Muscle of back (tissue), 13 donors: ENCODE measurements at places on chromosomes 16 and 17. TPM values are rescaled to one million over a fixed set of nuclear protein-coding genes. Genes with fewer than 3 reads are reported as not detected.

DNA sequence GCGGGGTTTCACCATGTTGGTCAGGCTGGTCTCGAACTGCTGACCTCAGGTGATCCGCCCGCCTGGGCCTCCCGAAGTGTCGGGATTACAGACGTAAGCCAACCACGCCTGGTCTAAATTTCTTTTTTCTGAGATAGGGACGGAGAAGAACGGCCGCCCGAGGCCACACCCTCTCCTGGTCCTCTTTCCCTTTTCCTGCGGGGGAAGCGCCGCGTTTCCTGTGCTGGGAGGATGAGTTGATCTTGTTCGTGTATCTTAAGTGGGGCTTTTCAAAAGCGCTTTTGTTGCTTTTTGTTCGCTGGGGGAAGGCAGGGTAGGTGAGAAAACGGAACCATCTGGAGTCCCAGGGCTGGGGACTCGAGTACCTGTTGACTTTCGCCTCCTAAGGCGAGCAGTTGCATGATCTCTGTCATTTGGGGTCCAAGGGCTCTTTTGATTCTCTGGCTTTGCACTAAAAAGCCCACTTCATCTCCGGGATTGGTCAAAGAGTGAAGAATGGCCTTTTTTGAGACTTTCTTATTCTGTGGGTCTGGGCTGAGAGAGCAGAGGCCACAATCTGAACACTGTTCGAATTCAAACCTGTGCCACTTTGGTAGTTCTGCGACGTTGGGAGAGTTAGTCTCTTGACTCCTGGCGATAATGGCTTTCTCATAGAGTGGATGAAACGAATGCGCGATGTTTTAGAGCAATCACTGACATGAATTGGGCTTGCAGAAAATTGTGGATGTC, 1.3 kb downstream of the FUS start:
- no peak for DNase-seq

- DNase-seq: no peak
These were observed 163.8 kb upstream of the CACNG5 start for GRCh38 chr17:66671156-66671555.

DNA sequence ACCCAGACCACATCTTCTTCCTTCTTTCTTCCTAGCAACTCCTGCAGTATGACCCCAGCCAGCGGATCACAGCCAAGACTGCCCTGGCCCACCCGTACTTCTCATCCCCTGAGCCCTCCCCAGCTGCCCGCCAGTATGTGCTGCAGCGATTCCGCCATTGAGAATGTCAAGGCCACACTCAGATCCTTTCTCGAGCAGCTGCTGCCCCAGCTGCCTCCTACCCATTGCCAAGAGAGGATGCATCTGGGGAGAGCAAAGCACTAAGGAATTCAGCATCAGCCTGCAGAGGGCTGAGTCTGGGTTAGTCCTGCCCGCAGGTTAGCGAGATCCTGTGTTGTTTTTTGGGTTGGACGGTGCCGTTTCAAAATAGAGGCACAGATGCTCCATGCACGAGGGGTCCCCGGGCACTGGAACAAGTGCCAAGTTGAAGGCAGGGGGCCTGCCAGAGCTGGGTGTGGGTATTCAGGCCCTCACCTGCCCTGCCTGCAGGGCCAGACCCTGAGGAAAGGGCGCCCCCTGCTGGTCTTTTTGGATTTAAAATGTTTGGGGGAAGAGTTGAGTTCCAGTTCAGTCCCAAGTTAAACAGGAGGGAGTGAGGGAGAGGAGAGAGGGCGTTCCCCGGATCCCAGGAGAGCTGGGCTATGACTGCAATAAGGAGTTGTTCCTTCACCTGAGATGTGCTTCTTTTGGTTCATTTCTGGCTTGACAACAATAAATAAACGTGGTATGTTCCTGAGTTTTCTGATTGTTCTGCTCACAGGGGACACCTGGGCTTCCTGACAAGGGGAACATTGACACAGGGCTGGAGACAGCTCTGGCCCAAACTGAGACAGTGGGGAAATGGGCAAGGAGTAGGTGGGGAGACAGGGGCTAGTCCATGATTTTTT, 4.9 kb downstream of the CDK3 start:
- peak; percentile 78 for DNase-seq

- no peak for DNase-seq
These were observed 369.1 kb upstream of the XYLT1 start for GRCh38 chr16:17839907-17840306.

Gene FZD2
- polyA plus RNA-seq: 17.1 TPM

Gene SLC22A31
- 4.1 TPM for polyA plus RNA-seq
